ENCODE measurements at places on chromosomes 13 and 19.

- no peak for DNase-seq
Measured at GRCh38 chr13:112144616-112145550, 77.9 kb downstream of the SOX1 start.

GRCh38 chr13:49214917-49215376, 5.2 kb upstream of the MLNR start:
- no peak for DNase-seq

- DNase-seq = no peak
Measured at GRCh38 chr13:29573190-29573589, 22.3 kb downstream of the SLC7A1 start.

DNA sequence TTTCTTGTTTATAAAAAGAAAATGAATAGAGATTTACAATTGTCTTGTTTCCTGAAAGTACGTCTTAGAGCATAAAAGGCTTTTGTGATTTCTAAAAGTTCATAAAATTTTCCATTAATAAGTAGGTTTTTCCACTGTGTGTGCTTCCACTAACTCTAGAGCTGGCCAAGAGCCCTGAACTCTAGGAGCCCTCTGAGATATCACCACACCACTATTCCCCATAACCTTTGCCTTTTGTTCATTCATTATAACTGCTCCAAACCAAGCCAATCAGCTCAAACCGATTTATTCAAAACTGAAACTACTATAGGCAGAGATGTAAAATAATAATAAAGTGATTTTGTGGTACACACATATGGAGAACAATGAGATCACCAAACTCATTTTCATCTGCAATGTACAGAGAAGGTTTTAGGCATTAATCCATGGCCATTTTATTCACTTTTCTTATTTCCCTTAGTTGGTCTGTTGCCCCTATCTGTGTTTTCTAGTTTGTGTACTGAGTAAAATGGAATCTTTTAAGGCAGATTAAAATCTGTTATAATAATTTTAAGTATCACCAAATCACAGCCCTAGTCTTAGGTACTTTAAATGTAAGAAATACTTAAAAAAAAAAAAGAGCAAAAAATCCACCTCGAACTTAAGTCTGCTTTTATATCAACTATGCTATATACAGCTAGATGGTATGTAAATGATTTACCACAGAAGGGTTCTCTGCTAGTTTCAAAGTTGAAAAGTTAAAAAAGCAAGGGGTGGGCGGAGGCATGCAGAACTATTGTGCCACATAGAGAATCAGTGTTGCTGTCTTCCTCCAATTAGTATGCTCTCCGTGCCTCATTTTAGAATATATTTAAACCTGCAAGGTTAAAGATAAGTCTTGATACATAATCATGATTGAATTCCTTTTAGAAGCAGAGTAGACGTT, 311.3 kb downstream of the KLF12 start:
- DNase-seq = no peak

DNA sequence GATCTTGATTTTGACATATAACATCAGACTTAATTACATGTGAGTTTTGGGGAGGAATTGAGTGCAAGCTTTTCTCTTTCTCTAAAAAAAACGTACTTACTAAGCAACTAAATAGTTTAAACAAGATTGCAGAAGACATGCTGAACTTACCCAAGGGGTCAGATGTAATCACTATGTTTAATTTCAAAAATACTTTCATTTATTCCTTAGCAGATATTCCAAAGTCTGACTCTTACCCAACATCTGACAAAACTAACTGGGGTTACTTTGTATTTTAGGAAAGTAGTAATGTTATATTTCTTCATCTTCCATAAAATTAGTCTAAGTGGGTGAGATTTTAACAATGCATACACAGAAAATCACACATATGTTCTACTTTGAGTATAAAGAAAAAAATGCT, 270.2 kb downstream of the DNAJC15 start:
- DNase-seq = no peak

GRCh38 chr13:75023609-75024008, 458.4 kb downstream of the TBC1D4 start:
- DNase-seq = no peak

DNA sequence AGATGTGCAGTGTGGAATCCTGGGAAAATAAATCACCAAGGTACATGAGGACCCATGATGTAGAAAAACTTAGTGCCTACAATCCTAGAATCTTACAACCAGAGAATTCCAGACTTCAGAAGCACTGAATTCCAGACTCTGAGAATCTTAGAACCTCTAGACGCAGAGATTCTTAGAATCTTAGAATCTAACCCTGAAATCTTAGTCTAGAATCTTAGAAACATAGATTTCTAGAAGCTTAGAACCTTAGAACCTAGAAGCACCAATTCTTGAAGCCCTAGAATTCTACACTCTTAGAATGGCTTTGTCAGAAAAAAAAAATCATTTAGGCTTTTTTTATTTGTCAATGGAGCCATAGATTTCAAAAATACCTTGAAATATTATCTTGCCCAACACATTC, 6.0 kb downstream of the CEACAM16 start:
- no peak for DNase-seq

GRCh38 chr19:55940306-55940705, 7.3 kb upstream of the NLRP8 start:
- DNase-seq = peak; percentile 34
